ENCODE measurements at places on chromosomes 16 and 17. TPM values are rescaled to one million over a fixed set of nuclear protein-coding genes. Genes with fewer than 3 reads are reported as not detected.
A peak's percentile ranks its signal among the peaks of the same experiment; 100 is the strongest.

DNA sequence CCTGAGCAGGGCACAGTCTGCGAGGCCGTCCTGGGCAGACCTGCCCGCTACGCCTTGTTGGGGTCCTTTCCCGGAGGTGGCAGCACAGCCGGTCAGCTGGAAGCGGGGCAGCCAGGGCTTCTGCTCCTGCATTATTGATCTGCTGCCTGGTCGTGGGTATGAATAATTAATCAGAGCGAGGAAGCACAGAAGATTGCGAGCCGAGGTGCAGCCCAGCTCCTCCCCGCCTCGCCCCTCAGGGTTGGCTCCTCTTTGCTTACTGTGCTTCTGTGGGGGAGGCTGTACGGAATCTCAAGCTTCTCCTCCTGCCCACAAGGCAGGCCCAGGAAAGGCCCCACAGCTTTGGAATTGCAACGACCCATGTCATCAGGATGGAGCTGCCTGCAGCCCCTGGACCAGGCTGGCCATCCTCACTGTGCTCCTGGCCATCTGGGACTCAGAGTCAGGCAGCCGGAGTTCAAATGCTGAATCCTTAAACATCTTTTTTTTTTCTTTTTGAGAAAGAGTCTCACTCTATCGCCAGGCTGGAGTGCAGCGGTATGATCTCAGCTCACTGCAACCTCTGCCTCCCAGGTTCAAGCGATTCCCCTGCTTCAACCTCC lies 25.6 kb downstream of the TRARG1 start:
- DNase-seq = no peak

GRCh38 chr16:22739077-22739476 lies 74.9 kb upstream of the HS3ST2 start:
- no peak for DNase-seq

GRCh38 chr16:23676924-23677480 lies 1.7 kb upstream of the PLK1 start:
- peak; percentile 48 for DNase-seq

DNA sequence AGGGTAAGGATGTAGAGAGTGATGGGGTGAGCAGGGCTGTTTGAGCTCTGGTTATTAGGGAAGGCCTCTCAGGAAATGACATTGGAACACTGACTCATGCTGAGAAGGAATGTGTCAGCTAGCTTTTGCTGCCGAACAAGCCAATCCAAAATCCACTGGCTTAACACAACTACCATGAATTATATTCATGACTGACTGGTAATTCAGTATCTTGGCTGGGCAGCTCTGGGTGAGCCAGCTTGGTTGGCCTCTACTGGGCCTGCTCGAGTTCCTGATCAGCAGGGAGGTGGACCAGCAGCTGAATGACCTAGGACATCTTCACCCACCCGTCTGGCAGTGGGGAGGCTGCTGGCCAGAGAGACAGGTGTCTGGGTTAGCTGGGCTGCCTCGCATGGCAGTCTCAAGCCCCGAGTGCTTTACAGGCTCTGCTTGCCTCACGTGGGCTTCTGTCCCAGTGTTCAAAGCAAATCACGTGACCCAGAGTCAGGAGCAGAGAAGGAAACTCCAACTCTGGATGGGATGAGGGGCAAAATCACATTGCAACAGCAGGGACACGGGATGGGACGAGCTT lies 209.4 kb downstream of the KATNIP start:
- peak; percentile 37 for DNase-seq

The ITGB4 gene
- total RNA-seq = 5.5 TPM

The CEP20 gene
- total RNA-seq = 69.6 TPM

The SLFN14 gene
- not detected for total RNA-seq

The NOG gene
- 196 TPM for total RNA-seq

The ADAD2 gene
- not detected for total RNA-seq

The KIF19 gene
- total RNA-seq = not detected
